ENCODE measurements at places on chromosomes 1 and 21.

GRCh38 chr1:33364565-33364918 lies 43.6 kb upstream of the A3GALT2 start:
- no peak for DNase-seq

DNA sequence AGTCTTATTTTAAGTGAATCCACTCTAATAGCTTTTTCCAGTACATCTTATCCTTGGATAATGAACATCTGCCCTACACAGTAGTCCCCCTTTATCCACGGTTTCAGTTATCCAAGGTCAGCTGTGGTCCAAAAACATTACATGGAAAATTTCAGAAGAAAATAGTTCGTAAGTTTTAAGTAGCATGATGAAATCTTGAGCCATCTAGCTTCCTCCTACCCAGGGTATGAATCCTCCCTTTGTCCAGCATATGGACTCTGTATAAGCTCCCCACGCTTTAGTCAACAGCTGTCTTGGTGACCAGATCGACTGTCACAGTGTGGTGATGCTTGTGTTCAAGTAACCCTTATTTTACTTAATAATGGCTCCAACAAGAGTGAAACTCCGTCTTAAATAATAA lies 2.6 kb downstream of the GLRX2 start:
- DNase-seq, result no peak

DNA sequence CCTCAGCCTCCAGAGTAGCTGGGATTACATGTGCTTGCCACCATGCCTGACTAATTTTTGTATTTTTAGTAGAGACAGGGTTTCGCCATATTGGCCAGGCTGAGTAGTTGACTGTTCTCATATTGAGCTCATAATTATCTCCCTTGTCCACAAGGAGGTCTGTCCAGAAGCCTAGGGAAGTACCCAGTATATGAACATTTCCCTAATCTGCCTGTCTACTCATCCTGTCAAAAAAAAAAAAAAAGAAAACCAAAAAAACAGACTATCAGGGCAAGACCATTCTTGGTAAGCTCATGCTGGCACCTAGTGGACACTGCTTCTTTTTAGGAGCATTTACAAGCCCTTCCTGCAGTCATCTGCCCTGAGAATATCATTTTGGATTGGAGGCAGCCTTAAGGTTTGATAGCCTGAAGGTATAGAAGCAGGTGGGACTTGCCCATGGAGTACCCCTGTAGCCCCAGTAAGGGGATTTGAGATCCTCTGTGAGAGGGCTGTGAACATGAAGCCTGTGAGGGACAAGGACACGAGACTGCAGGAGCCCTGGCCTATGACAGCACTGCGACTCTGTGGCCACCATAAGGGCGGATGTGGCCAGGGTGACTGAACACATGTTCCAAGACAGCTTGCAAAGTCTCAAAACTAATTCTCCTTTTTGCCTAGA lies 10.8 kb upstream of the DUSP12 start:
- peak; percentile 42 for DNase-seq

DNA sequence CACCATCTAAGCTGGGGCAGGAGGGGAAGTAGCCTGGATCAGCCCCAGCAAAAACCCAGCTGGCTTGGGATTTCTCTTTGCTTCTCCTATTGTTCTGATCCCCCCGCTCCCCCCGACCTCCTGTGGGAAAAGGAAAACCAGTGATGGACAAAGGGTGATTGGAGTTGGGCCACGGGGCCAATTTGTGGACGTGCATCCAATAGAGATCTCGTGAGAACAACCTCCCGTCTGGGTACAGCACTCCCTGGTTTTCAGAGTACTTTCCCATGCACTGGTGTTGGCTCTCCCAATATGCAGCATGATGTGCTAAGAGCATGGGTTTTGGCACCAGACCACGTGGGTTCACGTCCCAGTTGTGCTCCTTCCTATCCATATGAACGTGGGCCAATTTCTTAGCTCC lies 9.0 kb downstream of the BLACAT1 start:
- no peak for DNase-seq

- no peak for DNase-seq
Observed at GRCh38 chr1:41488040-41488951, 3.8 kb upstream of the EDN2 start.

- DNase-seq, result no peak
Observed at GRCh38 chr1:89624314-89624713, 8.6 kb upstream of the LRRC8C start.

DNA sequence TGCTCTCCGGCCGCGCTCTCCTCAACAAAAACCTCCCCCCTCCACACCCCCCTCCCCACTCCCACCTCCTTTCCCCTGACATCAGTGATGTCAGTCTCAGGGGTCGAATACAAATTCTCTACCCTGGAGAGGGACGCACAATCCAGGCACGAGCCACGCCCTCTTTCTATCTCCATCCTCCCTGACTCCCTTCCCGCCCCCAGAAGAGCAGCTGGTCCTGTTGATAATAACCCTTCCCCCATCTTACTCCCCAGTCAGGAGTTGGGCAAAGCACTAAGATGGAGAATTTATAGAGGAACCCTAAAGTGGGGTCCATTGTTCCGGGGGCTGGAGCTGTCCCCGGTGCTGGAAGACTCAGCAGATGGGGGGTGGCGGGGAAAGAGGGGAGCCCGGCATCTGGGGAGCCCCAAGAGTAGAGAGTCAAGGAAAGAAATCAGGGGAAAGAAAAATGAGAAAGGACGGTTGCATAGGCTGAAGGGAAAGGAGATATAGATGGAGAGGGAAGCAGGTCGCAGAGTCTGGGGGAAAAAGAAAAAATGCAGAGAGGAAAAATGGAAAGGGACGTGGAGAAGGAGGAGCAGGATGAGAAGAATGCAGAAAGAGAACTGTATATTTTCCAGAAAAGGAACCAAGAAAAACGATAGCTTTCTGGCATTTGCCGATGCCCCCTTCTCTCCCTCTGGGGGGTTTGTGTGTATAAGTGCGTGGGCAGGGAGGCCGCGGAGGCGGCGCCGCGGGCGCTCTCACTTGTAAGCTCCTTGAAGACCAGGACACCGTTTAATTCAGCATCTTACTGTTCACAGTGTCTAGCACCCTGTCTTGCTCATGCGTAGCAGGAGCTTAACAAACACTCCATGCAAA lies at the start of gene CELF3:
Gene CELF3 (minus strand): TSS at position 33 of the 861 bp plus-strand sequence. CDS start 783 bp downstream, outside the sequence.
- DNase-seq, result no peak

DNA sequence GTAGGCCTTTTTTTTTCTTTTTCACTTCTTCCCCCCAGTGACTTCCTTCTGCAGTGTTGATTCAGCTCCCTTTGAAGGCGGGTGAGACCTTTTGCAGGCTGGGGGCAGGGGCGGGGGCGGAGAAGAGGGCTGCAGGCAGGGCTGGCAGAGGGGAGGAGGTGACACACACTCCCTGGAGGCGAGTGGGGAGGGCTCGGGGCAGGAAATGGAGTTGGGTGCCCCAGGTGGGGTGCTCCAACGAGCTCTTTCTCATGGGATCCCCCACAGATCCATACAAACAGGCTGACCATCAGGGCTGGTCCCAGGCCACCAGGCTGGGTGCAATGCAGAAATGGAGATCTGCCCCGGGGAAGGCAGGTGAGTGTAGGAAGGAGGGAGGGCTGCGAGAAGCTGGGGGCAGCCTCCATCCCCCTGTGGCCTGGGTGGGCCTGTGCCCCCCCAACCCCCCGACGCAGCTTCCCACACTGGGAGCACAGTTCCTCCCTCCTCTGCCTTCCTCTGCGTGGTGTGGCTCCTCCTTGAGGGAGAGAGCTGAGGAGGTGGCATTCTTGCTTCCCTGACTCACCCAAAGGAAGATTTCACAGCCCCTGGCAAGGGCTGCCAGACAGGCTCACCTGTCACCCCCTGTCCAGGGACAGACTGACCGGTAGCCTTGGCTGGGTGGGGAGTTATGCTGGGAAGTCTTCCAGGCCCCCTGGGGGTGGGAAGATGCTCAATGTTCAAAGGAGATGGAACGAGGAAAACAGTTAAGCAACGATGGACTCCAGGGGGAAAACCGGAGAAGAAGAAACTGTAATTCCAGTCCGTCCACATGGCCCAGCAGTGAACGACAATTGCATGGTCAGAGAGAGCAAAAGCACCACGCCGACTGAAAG lies 7.1 kb upstream of the ITGB2 start:
- DNase-seq, result peak; percentile 86

DNA sequence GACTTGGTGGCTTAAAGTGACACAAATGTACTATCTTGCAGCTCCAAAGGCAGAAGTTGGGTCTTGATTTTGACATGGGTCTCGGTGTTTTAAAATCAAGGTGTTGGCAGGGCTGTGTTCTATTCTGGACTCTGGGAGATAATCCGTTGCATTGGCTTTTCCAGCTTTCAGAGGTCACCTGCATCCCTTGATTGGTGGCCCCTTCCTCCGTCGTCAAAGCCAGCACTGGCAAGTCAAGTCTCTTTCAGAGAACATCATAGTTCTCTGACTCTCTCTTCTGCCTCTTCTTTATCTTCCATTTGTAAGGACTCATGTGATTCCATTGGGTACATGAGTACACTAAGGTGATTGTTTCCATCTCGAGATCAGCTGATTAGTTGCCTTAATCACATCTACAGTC lies 172.1 kb downstream of the CAMTA1 start:
- DNase-seq, result no peak

GRCh38 chr1:177209357-177209756 lies 38.6 kb downstream of the BRINP2 start:
- no peak for DNase-seq

GRCh38 chr1:248703674-248704073 lies 1.1 kb upstream of the OR14I1 start:
- no peak for DNase-seq

DNA sequence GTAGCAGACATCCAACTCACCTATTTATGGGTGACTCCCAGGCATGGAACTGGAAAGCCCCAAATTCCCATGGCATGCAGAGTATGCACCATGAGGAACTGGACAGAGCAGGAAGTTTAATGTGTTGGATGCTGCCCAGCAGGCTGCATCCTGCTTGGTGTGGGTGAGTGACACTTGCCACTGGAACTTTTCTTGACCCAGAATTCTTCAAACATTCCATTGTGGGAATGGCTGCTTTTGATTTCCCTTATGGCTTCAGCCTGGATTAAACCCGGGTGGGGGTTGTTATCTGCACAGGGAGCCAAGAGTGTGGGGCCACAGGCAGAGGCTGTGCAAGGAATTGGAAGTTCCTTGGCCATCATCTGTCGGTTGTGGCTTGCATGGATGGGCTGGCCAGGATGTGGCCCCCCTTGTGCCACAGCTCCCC lies 26.9 kb upstream of the BACE2 start:
- no peak for DNase-seq

- no peak for DNase-seq
Observed at GRCh38 chr1:26799479-26800142, 11.9 kb downstream of the PIGV start.

DNA sequence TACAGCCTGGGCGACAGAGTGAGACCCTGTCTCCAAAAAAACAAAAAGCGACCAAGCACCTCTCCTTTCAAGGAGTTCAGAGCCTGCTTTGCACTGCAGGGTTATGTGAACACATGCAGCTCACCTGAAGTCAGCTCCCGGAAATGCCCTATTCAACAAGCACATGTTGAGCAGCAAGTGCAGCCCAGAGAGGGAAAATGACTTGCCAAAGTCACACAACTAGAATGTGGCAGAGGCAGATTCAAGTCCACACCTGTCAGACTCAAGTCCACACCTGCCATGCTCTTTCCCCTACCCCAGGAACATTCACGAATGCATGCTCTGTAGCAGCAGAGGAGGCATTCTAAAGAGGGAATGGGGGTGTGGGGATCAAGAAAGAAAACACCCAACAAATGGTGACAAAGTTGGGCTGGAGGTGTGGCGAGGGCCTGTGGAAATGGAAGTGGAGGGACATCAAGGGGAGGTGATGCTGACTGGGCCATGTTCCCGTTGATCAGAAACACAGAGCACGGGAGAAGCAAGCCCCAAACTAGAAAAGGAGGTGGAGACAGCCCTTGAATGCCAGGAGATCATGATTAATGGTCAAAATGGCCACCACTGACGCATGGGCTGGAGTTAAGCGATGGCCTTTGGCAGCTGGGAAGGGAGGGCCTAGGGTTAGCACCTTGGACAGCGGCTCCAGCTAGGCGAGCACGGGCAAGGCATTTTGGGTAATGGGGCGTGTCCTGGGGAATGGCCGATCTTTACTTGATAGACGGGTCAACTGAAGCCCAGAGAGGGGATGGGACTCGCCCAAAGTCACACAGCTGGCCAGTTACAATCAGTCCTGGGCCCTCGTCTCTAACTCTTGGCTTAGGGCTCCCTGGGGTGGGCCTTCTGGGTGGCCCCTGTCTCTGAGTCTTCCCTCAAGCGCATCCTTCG lies 21.5 kb downstream of the RAP1GAP start:
- no peak for DNase-seq

DNA sequence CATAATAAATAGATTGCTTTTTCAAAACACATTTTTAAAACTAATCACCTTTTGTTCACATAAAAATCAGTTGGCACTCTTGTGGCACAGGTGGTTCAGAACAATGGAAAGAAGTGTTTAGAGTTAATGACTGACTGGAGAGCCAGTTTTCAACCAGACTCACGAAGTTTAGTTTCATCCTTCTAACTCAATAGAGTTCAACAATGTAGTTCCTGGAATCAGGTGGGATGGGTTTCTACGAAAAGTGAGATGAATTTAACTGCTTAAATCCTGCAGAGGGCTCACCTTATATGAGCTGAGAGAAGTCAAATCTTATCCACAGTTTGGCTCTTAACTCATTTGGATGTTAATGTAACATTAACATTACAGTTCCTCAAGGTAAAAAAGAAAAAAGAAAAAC lies 116.5 kb downstream of the SMYD2 start:
- no peak for DNase-seq

DNA sequence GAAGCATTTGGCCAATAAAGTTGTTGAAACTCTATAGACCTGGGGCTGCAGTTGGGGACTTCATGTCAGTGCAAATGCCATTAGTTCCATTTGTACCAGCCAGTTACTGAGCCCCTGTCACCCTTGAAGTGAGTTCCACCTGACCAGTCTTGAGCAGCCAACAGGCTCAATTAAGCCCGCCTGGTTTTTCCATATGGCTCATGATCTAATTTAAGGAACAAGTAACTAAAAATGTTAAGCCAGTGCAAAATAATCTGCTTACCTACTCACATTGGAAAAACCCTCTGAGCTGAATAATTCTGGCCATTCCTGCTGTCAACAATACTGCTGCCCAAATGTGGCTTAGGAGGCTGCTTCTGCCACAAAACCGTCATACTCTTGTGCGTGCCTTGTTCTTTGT lies 21.6 kb downstream of the NSUN4 start:
- no peak for DNase-seq

GRCh38 chr1:175322109-175322508 lies 129.5 kb upstream of the KIAA0040 start:
- no peak for DNase-seq

DNA sequence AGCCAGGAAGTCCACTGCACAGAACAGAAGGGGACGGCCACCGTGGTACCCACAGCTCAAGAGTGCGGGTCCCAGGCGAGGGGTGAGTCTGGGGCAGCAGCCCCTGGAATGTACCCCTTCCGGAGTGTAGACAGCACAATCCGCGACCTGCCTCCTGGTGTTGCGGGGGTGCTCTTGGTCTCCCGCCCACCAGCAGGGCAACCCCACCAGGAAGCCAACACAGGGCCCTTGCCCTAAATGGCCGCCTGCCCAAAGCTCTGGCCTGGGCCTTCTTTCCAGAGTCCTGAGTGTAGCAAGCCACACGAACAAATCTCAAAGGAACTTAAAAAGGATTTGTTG lies 1.1 kb upstream of the SLC19A1 start:
- no peak for DNase-seq

Measured in activated effector memory CD4-positive, alpha-beta T cell treated with Interleukin-2 at 50 U/mL for 16 hours (primary cell).